Substantia nigra (tissue), 51 donors: ENCODE measurements at places on chromosomes 11 and 22.

GRCh38 chr22:32864041-32864440 lies 62.5 kb downstream of the TIMP3 start:
- DNase-seq, result no peak

DNA sequence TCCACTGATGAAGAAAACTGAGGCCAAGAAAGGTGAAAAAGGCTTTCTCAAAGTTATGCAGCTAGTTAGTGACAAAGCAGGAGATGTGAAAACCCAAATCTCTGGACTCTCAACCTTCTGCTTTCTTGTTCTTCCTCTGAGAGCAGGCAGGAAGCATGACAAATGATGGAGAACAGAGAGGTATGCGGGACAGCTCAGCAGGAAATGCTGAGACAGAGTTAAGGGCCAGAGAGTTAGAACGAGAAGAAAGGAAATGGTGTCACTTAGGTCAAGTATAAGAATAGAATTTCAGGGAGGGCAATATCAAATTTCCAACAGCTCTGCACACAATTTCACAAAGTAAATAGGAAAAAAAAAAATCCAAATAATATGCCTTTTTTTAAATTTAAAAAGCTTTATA lies 67.6 kb upstream of the ARHGAP42 start:
- DNase-seq, result no peak

DNA sequence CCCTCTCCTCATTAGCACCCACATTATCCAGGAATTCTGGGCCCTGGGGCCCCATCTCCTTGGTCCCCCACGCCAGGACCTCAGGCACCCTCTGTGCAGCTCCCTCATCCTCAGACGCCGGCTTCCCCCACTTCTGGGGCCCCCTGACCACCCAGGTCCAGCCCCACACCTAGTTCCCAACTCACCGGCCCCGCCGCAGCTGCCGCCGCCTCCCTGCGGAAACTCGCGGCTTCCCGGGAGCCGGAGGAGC lies at the start of gene PCSK7:
Gene PCSK7 (minus strand): TSS at position 232 of the 250 bp plus-strand sequence. CDS start 2,229 bp downstream, outside the sequence.
- no peak for DNase-seq

GRCh38 chr11:45458269-45458668 lies 172.1 kb upstream of the SYT13 start:
- no peak for DNase-seq

GRCh38 chr11:75504501-75504900 lies 21.2 kb downstream of the GDPD5 start:
- no peak for DNase-seq

DNA sequence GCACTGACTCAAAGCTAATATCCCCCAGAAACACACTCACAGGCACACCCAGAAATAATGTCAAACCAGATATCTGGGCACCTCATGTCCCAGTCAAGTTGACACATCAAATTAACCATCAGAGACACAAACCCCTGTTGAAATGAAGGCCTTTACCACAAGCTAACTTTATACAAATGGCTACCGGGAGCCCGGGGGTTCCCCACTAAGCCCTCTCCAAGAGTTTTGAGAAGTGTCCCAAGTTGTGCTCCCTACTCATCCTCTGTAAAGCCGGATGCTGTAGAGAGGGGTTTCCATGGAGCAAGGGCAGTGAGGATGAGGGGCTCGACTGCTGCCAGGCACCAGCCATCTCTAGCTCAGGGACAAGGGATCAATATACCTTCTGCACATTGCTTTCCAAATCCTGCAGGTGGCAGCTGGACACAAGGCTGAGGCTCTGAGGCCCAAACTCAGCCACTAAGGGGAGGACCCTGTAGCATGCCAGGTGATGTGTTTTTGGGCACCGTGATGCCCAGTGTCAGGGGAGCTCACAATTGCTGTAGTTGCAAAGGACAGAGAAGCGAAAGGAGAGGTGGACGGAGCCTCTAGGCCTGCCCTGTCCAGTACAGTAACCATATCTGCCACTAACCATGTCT lies 145.7 kb downstream of the TTC17 start:
- no peak for DNase-seq

DNA sequence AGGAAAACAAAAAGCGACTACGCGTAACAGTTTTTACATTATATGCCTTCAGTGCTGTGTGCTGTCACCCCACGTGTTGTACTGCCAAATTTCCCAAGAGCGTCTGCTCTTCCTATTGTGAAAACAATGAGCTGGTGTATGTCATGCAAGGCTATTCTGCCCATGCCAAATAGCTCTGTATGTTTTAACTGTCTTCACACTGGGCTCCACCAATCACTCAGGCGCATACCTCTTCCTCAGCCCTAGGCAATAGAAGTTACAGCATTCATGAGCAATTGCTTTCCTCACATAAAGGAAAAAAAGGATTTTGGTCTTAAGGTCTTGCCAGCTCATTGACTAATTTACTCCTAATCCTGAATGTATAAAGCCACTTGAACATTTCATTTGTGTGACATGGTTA lies 606.8 kb downstream of the NTM start:
- no peak for DNase-seq

DNA sequence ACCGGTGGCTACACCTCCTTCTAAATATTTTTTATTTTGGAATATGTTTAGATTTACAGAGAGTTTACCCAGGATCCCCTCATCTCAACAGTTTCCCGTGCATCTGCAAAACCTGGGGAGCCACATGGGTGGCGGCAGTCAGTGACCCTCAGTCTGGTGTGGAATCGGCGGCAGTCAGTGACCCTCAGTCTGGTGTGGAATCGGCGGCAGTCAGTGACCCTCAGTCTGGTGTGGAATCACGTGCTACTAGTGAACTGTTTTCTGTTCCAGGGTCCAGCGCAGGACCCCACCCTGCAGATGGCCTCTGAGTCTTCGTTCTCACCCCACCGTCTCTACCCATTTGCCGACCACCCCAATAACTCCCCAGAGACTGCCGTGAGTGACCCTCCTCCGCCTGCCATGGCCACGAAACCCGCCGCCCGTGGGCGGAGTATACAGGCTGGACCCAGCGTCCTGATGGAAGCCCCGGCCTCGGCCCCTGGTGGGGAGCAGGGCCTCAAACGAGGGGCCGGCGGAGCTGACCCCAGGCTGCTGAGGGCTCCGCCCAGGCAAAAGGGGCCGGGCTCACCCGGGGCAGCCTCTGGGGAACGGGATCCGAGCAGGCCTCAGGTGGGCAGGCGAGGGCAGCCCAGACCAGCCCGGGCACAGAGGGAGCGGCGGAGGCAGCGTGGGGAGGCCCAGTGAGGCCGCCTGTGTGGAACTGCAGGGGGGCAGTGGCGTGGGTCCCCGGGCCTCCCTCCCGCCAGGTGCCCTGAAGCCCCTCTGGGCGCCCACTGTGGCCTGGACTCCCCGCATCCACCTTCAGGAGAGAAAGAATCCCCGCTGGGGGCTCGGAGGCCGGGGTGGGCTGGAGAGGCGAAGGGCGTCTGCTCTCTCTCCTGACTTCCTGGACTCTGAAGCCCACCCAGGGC lies 2.5 kb downstream of the IL17REL start:
- DNase-seq, result no peak

GRCh38 chr11:76684516-76684915 lies 14.0 kb upstream of the LRRC32 start:
- no peak for DNase-seq

GRCh38 chr11:112795142-112795815 lies 165.9 kb upstream of the NCAM1 start:
- no peak for DNase-seq
